ENCODE measurements at places on chromosomes 2 and 18. TPM values are rescaled to one million over a fixed set of nuclear protein-coding genes. Genes with fewer than 3 reads are reported as not detected.

The CNDP1 gene
- 0.15 TPM for total RNA-seq

The ANKRD29 gene
- total RNA-seq, result not detected

The SERPINB4 gene
- total RNA-seq, result not detected

The ELOA2 gene
- total RNA-seq, result not detected

The CCDC141 gene
- 153 TPM for total RNA-seq

The ABCB11 gene
- not detected for total RNA-seq

The SNRPD1 gene
- 31.4 TPM for total RNA-seq

The CHRNA1 gene
- 0.25 TPM for total RNA-seq

The CRYGC gene
- not detected for total RNA-seq

The DNAJC5G gene
- total RNA-seq, result not detected

The C2orf80 gene
- total RNA-seq, result not detected

The ZC3H6 gene
- total RNA-seq, result 18.7 TPM

The SPEG gene
- 4.1 TPM for total RNA-seq

The CLEC4F gene
- total RNA-seq, result not detected

The B4GALT6 gene
- total RNA-seq, result 0.47 TPM

The SCYGR7 gene
- total RNA-seq, result not detected

The LYG2 gene
- total RNA-seq, result not detected

Data from CD4-positive, CD25-positive, alpha-beta regulatory T cell (primary cell).